AG08395 (cell line): ENCODE measurements at places on chromosomes 3 and 15.
A peak's percentile ranks its signal among the peaks of the same experiment; 100 is the strongest.

DNA sequence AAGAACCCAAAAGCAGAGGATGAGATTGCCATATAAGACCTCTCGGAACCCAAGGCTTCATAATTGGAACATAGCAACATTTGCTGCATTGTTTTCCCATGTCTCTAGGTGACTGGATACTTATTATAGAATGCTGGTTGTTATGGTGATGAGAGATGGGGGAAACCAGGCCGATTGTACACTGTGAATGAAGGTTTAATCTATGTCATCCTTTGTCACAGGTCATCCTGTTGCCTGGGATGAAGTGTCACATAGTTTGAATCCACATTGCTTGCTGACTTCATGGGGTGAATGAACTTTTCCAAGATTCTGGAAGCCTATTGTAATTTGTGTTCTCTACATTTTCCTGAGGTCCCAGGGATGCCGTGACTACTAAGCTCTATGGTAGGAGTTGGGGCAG, 41.8 kb downstream of the CLEC3B start:
- no peak for DNase-seq

DNA sequence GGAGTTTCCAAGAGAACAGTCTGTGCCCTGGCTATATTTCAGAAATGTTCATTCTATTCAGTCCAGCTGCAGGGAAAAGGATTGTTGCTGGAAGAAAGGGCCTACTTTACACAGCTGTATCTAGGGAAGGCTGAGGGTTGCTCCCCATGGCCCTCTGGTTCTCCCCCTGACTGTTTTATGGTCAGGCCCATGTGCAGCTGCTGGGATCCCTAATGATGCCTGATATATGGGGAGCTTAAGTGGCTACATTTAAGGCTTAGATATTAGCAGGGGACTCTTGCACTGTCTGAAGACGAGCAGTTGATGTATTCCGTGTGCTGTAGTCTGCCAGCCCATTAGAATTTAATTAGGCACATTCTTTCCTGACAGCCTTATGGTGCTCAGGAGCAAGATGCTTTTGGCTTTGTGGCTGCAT, 72.0 kb downstream of the FAM43A start:
- no peak for DNase-seq

GRCh38 chr15:78762985-78763795, 48.1 kb downstream of the ADAMTS7 start:
- DNase-seq, result no peak

DNA sequence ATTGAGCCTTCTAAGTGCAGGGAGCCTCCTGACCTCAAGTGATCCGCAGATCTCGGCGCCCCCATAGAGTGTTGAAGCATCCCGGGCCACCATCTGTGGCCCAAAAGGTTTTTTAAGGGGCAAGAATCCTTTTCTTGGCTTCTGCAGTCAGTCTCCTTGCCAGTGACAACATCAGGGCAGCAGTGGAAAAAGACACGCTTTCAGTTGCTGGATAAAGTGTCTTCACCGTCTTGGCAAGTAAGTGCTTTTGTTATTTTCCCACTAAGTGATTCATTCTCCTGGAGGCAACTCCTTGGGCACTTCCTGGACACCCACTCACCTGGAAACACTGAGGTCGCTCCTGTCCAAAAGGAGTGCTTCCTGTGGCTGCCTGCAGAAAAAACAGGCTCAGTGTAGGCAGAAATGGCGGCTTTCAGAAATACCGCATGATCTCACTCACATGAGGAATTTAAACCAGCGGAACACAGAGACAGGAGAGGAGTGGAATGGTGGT, 71.7 kb upstream of the ABHD2 start:
- DNase-seq, result no peak

DNA sequence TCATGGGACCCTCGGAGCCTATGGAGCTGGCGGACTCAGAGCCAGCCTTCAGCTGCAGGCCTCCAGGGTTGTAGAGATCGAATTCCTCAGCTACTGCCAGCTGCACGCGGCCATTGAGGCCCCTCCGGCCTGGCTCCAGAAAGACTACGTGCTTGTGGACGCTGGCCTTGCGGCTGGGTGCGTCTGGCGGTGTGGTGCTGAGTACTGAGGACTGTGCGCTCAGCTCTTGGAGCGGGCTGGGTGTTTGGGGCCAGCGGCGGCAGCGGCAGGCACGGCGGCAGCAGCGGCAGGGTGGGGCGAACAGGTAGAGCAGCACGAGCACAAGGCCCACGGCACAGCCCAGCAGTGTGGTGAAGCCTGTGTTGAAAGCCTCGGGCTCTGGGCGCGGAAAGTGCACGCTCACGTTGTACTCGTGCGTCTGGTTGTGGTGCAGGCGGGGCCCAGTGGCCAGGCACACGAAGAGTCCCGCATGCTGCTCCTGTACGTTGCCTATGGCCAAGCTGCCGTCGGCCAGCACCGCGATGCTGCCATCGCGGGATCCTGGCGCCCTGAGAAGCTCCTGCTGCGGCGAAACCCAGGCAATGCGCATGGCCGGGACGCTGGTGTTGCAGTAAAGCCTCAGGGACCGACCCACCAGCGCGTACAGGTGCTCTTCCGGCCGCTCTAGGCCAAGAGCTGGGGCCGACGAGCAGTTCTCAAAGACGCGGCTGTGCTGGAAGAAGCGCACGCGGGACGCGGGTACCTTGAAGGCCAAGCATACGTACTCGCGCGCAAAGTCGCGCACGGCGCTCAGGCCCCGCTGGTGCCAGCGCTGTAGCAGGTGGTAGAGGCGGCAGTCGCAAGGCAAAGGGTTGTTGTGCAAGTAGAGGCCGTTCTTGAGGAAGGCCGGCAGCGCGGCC, 1.3 kb downstream of the AMIGO3 start:
- no peak for DNase-seq

- DNase-seq, result peak; percentile 25
These were observed 7.2 kb downstream of the SPG21 start for GRCh38 chr15:64982472-64982871.

DNA sequence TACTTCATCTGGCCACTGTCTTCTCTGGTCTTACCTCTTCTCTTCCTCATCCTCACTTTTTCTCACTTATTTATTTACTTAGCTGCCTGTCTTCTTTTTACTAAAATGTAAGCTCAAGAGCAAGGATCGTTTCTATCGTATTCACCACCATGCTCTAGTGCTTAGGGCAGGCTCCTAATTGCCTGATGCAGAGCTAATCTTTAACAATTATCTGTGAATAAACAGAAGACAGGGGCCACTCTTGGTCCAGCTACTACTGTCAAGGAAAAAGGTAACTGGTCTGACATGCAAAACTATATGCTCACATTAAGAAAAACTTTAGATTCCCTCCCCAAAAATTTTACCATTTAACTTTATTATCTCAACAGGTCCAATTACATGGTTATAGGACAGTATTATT, 17.5 kb downstream of the PIK3R4 start:
- DNase-seq, result no peak

GRCh38 chr15:74680456-74680855, 15.4 kb downstream of the EDC3 start:
- no peak for DNase-seq

- DNase-seq, result no peak
These were observed 182.4 kb upstream of the DPH6 start for GRCh38 chr15:35728219-35728940.

GRCh38 chr3:141482245-141482922, 4.4 kb upstream of the RASA2 start:
- peak; percentile 80 for DNase-seq

DNA sequence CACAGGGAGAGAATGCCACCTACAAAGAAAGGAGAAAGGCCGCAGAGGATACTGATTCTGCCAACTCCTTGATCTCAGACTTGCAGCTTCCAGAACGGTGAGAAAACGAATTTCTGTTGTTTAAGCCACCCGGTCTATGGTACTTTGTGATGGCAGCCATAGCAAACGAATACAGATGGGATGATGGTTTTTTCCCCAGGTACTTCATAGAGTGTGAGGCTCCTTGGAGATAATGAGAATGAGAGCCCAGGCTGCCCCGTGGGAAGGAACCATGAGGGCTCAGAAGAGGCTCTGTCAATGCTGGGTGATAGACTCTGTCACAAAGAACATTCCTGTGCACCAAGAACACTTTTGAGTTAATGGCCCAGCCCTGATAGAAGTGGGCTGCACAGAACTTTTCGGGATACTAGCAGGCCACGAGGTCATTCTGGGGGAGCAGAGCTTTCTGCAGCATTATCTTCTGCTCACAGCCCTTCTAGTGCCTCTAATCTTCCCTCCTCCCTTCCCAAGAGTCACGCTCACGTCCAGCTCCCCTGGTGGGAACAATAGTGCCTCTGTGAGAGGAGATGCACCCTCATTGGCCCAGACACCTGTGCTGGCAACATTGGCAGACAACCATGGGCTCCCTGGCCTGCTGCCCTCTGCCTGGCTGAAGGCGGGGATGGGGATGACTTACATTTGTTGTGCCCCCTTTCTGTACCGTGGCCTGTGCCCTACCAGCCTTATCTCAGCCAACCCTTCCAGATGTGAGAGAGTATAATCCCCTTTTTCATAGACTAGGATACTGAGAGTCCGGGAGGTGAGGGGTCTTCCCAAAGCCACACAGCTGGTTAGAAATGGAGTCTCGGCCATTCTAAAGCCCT, 5.2 kb upstream of the RLBP1 start:
- no peak for DNase-seq

GRCh38 chr3:128617270-128617556, 33.4 kb downstream of the RPN1 start:
- no peak for DNase-seq

DNA sequence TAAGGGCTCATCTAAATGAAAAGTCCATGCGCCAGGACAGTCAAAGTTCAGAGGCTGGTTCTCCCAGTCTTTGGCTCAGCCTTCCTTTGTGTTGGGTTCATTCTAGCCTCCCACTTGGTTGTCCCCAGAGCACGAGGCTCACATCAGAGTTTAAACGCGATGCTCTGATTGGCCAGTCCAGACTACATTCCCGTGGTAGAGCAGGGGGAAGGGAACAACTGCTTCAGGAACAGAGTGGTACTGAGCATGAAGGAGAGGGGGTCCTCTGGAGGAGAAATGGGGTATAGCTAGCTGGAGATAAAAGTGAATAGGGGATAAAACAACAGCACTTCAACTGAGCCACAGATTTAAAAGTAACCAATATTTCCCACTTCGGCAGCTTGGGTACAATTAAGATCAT, 32.2 kb downstream of the ANAPC13 start:
- no peak for DNase-seq

- no peak for DNase-seq
These were observed 107.3 kb upstream of the LPP start for GRCh38 chr3:188046561-188047211.

GRCh38 chr15:71336671-71337070, 221.4 kb downstream of the THSD4 start:
- DNase-seq, result no peak

- no peak for DNase-seq
These were observed 161.7 kb downstream of the POLR2M start for GRCh38 chr15:57867970-57868798.

DNA sequence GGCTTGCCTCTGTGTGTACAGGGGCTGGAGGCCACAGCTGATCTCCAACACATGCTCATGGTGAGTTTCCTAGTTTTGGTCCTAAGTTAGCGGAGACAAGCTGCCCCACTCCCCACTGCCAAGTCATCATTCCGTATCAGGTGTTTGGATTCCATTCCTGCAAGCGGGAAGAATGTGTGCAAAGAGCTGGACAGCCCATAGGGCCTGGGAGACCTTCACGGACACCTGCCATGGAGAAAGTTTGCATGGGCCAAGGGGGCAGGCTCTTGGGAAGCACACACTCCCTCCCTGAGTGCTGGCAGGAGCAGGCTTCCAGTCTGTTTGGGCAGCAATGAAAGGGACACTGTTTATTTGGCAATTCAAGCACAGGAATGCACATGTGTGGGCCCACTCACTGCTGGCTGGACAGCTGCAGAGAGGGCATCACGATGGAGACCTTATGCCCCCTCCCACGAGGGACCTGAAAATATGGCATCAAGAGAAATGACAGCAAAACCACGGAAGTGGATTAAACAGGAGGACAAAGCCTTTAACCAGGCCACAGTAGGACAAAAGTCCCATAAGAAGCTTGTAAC, 149.7 kb downstream of the KLF13 start:
- no peak for DNase-seq

DNA sequence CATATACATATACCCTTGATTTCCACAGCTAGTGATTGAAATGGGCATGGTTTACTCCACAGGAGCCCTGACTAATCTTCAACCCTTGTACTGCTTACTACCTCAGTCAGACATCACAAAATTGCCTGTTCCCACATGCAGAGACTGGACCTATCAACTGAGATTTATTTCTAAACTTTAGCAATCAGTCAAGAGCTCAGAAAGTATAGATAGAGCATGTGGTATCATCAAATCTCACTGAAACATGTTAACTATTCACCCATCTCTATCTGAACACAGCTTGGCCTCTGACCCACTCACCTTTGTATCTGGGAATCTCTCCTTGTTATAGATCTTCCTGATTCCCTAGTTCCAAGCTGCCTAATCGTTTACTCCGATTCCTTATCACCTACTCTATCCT, 14.6 kb downstream of the ADAM10 start:
- DNase-seq, result no peak

GRCh38 chr3:40190056-40190455, 119.5 kb upstream of the EIF1B start:
- no peak for DNase-seq

- DNase-seq, result no peak
These were observed 121.6 kb downstream of the FOXP1 start for GRCh38 chr3:71461749-71462483.

DNA sequence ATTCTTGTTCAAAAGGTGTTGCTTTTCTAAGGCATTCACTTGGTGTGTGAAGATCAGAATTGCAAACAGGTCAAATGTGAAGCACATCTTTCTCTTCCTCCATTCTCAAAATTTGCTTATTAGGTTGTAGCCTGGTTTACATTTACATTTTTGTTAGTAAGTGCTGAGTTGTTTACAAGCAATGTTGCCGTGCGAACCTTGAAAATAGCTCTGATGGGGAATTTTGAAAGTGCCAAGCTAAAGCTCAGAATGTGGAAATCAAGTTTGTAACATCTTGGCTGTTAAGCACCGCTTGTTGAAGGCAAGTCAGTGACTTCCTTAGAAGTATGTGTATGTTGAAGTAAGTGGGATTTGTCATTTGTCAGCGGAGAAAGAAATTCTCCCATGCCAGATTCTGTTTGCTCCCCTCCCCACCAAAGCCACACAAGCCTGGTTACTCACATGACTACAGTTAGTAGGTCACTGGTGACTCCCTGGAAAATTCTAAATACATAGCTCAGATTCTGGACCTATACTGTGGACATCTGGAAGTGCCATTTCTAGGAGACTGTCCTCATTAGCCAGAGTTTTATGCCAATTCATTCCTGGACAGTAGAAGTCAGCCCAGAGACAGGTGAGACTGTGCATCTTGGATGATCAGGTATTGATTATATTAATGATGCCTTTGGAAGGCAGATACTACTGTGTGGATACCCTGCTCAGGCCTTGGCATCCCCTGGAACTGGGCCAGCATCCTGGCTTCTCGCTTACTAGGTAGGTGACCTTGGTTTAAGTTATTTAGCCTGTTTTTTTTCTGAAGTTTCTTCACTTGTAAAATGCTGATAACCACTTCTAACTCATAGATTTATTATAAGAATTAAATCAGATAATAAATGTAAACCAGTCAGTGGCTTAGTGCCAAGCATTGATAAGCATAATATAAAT, 390.6 kb upstream of the SEMA6D start:
- peak; percentile 20 for DNase-seq

- no peak for DNase-seq
These were observed 74.3 kb downstream of the TCF12 start for GRCh38 chr15:56992725-56993124.

- no peak for DNase-seq
These were observed 5.5 kb downstream of the RNU5B-1 start for GRCh38 chr15:65309882-65310418.

GRCh38 chr15:57377478-57377847, 1.2 kb downstream of the CGNL1 start:
- DNase-seq, result no peak

- peak; percentile 22 for DNase-seq
These were observed 4.1 kb downstream of the PLA2G4F start for GRCh38 chr15:42152196-42152920.
